ENCODE measurements at places on chromosomes 12 and 14.
A peak's percentile ranks its signal among the peaks of the same experiment; 100 is the strongest.

DNA sequence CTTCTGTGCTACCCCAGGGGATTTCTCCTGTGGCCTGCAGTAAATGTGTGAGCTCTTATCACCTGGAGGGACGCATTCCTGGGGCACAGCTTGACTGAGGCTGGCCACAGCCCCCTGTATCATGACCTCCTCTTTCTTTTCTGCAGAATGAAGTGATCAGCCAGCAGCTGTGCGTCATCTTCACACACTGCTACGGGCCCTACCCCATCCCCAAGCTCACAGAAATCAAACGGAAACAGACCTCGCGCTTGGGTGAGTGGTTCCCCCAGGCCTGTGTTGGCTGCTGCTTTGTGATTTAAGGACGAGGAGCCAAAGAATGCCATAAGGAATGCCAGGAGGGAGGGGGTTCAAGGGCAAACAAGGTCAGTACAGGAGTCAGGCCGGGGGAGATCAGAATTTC is 50.5 kb upstream of the PWP1 start:
- DNase-seq = no peak

DNA sequence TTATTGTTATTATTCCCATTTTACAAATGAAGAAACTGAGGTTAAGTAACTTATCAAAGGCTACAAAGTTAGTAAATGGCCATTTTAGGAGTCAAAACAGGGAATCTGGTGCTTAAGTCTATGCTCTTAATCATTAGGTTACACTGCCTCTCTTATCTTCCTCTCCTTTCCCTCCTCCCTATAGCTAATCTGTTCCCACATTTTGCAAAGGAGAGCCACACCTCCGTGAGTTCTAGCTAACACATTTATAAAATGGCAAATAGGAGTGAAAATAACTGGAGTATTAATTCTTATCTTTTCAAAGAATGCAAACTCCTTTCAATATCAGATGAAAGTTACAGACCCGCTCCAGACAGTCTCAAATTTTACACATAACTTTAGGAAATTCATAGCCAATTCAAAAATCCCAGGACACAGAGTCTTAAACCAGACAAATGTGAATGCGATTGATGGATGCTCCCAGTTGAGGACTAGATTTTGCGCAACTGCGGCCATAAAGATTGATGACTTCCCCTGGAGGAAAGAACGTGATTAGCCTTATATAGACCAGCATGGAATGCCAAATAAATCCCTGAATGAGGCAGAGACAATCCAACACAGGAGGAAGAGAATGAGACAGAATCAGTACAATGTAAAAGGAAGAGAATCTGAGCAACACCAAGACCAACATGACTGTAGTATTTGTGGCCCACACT is 225.0 kb upstream of the ARID2 start:
- DNase-seq = no peak

GRCh38 chr12:94211021-94211420 is 62.6 kb downstream of the PLXNC1 start:
- DNase-seq = no peak

DNA sequence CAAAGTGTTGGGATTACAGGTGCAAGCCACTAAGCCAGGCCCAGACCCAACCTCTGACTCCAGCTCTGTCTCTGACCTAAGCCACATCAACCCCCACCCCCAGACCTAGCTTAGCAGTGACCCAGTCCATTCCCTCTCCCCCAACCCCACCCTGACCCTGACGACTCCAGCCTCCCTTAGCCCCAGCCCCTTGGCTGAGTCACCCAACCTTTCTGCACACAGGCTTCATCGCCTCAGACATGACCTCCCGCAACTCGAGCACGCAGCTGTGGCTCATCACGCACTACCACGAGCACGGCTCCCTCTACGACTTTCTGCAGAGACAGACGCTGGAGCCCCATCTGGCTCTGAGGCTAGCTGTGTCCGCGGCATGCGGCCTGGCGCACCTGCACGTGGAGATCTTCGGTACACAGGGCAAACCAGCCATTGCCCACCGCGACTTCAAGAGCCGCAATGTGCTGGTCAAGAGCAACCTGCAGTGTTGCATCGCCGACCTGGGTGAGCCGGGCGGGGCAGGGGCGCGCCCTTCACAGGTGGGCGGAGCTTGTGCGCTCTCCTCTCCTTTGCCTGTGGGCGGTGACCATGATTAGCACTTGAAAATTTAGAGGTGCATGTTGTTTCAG is 7.8 kb downstream of the ACVRL1 start:
- DNase-seq = no peak

- no peak for DNase-seq
Measured at GRCh38 chr14:91154851-91155625, 41.2 kb downstream of the DGLUCY start.

- DNase-seq = no peak
Measured at GRCh38 chr12:132397152-132397933, 68.0 kb upstream of the GALNT9 start.

- no peak for DNase-seq
Measured at GRCh38 chr12:58995666-58996363, 75.5 kb upstream of the LRIG3 start.

GRCh38 chr14:106506881-106507305 is 980.5 kb downstream of the TMEM121 start:
- peak; percentile 41 for DNase-seq

DNA sequence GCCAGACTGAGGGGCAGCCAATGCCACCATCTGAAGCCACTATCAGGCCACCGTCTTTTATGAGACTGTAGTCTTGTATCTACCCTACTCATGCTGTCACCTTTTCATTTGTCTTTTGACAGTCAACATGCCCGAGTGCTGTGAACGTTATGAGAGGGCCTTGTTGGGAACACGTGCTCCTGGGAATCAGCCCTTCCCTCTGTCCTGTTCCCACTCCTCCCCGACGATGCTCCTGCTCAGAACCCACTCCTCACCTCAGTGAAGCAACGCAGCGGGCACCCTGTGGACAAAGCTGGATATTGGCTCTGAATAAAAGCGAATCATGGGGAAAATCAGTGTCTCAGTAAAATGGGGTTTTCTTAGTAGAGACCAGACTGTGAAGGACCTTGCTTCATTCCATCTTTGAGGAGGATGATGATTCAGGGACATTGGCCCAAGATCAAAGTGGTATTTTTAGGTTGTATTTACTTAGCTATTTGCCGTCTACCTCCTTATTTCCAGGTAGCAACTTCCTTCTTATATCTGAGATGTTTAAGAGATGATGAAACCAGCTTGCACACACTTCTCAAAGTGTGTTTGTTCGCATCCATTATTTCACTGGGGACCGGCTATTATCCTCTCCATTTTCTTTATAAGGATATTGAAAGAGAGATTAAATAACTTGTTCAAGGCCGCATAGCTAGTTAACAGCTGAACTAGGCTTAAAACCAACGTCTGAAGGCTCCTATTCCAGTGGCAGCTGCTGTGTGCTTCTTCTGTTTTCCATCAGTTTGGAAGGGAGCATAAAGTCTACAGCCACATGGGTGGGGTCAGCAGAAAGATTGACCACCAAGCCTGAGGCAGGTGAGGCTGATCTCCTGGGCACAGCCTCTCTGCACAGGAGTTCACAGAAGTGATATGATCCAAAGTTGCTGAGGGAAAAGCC is 43.9 kb upstream of the CTDSP2 start:
- no peak for DNase-seq

DNA sequence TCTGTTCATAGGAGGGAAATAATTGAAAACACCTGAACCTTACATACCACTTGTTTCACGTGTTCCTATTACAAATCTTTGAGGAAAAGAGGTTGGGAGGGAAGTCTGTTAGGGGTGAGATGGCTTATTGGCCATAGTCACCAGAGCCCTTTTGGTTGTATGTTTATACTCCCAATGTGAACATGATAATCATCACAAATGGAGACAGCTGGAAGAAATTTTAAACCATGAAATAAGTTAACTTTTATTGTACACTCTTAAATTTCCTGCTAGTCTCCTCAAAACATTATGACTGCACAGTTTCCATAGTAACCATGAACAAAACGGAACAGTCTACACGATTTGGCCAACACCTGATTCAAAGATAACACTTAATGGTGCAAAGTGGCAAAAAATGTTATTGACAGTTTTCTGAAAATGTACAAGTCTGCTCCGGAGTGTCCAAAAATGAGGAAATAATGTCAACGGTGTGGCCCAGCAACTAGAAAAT is 56.9 kb downstream of the LMNTD1 start:
- DNase-seq = no peak

GRCh38 chr14:67618617-67619063 is 1.1 kb upstream of the ARG2 start:
- DNase-seq = no peak

DNA sequence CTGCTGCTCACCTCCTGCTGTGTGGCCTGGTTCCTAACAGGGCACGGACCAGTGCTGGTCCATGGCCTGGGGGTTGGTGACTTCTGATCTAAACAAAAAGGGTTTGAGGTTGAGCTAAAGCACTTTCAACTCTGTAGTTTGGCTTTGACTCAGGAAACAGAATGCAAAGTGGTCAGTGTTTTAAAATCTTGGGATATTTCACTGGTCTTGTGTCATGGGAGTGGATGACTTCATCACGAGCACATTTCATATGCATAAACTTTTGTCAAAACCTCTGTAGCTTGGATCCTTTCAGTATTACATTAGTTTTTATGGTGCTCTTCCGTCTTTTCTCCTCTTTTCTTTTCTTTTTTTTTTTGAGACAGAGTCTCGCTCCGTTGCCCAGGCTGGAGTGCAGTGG is 25.6 kb downstream of the FAM161B start:
- DNase-seq = no peak

DNA sequence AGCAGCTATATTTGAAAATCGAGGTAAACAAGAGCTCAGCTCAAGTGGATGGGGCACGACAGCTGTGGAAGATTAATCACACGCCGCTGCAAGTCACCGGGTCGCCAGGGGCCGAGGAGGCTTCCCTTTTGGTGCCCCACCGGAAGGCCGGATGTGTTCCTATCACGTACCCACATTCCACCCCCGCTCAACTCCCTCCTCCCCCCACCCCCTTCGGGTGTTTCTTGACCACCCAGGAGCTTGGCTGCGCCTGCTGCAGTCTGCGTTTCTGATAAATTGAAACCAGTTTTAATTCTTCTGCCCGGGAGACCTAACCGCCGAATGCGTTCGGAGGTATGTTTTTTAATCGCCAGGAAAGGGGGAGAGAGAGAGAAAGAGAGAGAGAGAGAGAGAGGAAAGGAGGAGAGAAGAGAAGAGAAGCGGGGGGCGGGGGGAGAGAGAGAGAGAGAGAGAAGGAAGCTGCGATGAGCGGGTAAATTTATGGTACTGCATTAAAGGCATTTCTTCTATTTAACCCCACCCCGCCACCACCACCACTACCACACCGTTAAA is 1.8 kb downstream of the SLC8A3 start:
- DNase-seq = no peak

DNA sequence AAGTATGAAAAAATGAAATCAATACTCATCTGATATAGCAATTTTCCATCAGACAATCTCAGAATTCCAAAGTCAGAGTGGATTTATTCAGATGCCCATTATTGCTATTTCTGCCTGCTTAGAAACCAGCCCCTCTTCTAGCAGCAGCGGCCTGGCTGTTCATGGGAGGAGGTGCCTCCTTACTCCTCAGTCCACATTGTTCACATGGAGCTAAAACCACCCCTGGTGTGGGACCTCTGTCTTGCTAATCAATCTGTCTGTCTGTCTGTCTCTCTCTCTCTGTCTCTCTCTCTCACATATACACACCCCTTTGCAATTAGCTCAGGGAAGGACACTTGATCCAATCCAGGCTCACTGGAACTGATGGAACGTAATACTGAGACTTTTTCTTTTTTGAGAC is 176.1 kb downstream of the APAF1 start:
- DNase-seq = no peak

- DNase-seq = no peak
Measured at GRCh38 chr14:54465654-54466053, 23.1 kb downstream of the GMFB start.

GRCh38 chr14:51715742-51716141 is 64.0 kb downstream of the FRMD6 start:
- DNase-seq = no peak

- DNase-seq = no peak
Measured at GRCh38 chr12:50326590-50327284, 43.4 kb upstream of the LIMA1 start.

- DNase-seq = no peak
Measured at GRCh38 chr12:55982319-55982936, 8.6 kb downstream of the RAB5B start.

DNA sequence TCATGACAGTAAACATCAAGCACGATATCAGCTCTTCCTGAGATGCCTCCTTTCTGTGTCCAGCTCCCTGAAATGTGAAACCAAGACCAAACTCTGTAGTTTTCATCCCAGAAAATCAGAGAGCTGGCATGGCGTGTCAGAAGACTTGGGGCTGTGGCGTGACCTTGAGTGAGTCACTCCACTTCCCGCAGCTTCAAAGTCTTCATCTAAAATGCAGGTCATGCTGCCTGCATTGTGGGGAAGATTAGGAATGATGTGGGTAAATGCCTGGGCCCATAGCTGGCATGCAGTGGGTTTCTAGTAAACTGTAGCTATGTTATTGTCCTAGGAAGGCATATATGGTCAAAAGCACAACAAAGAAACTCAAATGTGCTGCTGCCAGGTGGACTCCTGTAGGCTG is 28.8 kb downstream of the OAS2 start:
- DNase-seq = no peak

- DNase-seq = no peak
Measured at GRCh38 chr12:130201037-130201436, 38.8 kb downstream of the FZD10 start.

DNA sequence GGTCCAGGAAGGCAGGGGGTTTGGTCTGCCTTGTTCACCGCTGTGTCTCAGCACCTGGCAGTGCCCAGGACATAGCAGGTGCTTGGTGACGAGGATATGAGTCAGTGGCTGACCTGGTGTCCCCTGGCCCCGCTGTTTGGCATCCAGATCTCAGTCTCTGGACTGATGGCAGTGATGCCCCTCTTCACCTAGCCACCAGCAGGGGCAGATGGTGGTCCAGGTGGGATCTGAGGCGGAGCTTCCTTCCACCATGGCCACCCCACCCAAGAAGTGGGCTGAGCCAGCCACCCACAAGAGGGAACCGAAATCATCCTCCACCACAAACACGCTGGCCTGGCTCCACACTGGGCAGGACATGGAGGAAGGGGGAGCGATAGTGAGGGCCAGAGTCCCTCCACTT is 16.1 kb upstream of the SH2B3 start:
- DNase-seq = no peak

GRCh38 chr14:49898485-49898884 is 5.6 kb downstream of the ARF6 start:
- no peak for DNase-seq

GRCh38 chr14:88106377-88106776 is 101.4 kb downstream of the GPR65 start:
- no peak for DNase-seq

- no peak for DNase-seq
Measured at GRCh38 chr12:69501154-69501895, 31.1 kb downstream of the FRS2 start.
